ENCODE measurements at places on chromosomes 11 and 22.
A peak's percentile ranks its signal among the peaks of the same experiment; 100 is the strongest.

DNA sequence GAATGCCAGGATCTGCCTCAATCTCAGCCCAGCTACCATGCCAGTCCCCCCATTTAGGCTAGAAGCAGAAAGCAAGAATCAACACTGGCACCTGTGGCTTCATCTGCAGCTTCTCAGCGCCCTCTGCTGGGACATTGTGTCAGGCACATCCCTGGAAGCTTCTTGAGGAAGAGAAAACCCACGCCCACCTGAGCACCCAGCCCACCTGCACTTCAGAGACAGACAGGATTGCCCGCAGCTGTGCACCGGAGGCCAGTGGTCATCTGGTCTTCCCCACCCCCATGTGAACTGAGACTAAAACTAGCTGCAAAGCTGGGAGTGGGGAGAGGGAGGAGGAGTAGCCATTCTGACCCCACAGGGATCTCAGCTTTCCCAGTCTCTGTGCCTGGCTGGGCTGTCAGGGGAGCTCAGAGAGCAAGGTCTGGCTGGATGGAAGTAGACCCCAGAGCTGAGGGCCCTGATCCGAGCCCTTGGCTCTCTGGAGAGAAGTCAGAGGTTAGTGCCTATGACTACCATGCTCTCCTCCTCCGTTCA, 66.8 kb downstream of the FEZ1 start:
- no peaks in the 10 kb centered on the region for H3K36me3 ChIP-seq
- peak; percentile 44 for DNase-seq
- no peak overlapping the region for H3K27ac ChIP-seq
- no peaks in the 10 kb centered on the region for H3K27me3 ChIP-seq

DNA sequence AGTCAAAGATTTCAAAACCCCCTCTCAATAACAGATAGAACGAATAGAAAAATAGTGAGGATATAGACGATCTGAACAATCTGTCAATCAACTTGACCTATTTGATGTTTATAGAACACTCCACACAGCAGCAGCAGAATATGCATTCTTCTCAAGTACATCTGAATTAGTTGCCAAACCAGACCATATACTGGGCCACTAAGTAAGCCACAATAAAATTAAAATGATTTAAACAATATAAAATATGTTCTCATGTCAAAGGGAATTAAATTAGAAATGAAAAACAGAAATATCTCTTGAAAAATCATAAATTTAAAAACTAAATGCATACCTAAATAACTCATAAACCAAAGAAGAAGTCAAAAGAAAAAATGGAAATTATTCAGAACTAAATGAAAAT, 229.2 kb downstream of the SBF2 start:
- H3K27me3 ChIP-seq = no peaks in the 10 kb centered on the region
- H3K4me1 ChIP-seq = no peaks in the 10 kb centered on the region
- DNase-seq = no peak
- no peak overlapping the region for H3K4me3 ChIP-seq
- no peak overlapping the region for H3K27ac ChIP-seq

DNA sequence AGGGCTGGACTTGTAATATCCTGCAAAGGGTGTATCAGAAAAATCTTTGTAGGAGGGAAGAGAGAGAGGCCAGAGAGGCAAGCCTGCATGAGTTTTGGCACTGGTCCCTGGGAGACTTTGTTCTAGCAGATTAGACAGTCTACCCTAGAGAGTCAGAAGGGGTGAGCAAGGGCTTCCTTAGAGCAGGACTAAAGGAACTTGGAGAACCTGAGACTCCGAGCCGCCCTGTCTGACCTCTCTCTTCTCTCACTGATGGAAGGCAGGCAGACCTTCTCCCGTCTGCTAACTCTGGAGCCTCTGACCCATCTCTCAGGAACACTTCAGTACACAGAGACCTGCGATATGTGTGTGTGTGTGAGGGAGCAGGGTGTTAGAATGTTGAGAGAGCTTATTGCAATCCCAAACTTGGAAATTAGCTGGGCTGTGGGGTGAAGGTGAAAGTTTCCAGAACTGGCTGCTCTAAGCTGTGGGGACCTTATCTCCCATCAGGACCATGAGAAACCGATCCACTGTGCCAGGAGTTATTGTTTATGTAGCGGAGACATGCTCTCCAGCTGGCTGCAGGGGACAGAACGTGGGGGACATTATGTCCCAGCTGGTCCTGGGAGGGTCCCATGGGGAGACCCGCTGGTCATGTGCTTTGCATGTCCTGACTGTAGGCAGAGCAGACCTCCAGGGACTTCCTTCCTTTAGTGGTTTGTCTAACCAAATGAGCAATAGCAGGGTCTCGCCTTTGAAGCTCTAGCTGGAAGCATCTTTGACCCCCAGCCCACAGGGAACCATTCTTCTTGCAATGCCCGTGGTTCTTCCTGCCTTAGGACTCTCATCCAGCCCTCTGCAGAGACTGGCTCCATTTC, 51.1 kb downstream of the TIMP3 start:
- peak overlapping the region; percentile 76 for H3K27ac ChIP-seq
- no peak overlapping the region for H3K4me3 ChIP-seq
- H3K36me3 ChIP-seq = no peaks in the 10 kb centered on the region
- H3K27me3 ChIP-seq = no peaks in the 10 kb centered on the region

GRCh38 chr11:11430431-11430830, 77.4 kb upstream of the CSNK2A3 start:
- H3K4me3 ChIP-seq = no peak overlapping the region
- no peaks in the 10 kb centered on the region for H3K36me3 ChIP-seq
- no peaks in the 10 kb centered on the region for H3K4me1 ChIP-seq
- DNase-seq = no peak

DNA sequence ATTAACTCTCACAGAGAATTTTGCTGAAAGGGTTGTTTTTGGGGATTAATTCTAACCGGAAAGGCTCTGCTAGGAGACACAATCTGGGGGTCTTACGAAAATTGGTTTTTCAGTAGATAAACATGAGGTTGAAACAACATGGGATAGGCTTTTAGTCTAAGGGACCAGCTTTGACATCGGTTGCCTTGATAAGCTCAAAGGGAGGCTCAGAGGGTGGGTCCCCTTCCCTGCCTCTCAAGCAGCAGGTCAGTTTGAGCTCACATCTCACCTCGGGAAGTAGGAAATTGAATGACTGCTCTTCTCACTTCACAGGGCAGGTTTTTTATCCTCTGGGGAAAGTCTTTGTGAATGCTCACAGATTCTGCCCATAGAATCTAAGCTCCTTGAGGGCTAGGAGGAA, 70.2 kb upstream of the KIRREL3 start:
- H3K4me3 ChIP-seq = no peak overlapping the region
- no peak overlapping the region for H3K27ac ChIP-seq

- H3K36me3 ChIP-seq = no peaks in the 10 kb centered on the region
- no peak overlapping the region for H3K4me3 ChIP-seq
- H3K27me3 ChIP-seq = no peaks in the 10 kb centered on the region
- no peaks in the 10 kb centered on the region for H3K4me1 ChIP-seq
Measured at GRCh38 chr11:110000031-110000502, 93.1 kb upstream of the ZC3H12C start.

- H3K4me3 ChIP-seq = no peak overlapping the region
- H3K4me1 ChIP-seq = no peaks in the 10 kb centered on the region
- no peak for DNase-seq
Measured at GRCh38 chr22:23000657-23001347, 69.5 kb upstream of the GNAZ start.

DNA sequence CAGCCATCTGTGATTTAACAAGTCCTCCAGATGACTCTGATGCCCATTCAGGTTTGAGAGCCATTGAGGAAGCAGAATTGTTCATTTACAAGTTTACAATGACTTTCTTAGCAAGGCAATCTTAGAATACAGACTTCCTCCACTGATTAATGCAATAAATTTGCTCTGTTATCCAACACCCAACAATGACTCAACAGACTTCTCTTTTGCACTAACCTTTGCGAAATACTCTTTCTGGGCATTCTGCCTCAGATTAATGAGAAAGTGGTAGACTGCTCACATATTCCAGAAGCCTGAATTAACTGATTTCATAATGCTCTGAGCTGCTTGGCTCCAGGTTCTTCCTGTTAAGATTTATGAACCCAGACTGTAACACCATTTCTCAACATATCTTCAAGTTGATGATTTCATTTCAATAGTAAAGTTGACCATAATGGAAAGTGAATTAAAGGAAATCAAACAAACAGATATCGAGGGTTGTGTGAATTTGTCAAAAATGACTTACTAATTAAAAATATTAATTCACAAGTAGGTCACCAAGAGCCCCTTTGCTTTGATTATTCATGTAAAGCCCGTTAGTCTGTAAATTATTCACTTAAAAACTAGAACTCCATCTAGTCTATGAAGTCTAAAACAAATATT, 70.5 kb upstream of the BLID start:
- H3K4me3 ChIP-seq = no peak overlapping the region
- H3K36me3 ChIP-seq = no peaks in the 10 kb centered on the region
- no peak for DNase-seq
- H3K4me1 ChIP-seq = no peaks in the 10 kb centered on the region
- no peaks in the 10 kb centered on the region for H3K27me3 ChIP-seq

GRCh38 chr11:24093375-24093774, 403.5 kb upstream of the LUZP2 start:
- no peaks in the 10 kb centered on the region for H3K27me3 ChIP-seq
- no peaks in the 10 kb centered on the region for H3K36me3 ChIP-seq
- DNase-seq = no peak
- H3K4me3 ChIP-seq = no peak overlapping the region

DNA sequence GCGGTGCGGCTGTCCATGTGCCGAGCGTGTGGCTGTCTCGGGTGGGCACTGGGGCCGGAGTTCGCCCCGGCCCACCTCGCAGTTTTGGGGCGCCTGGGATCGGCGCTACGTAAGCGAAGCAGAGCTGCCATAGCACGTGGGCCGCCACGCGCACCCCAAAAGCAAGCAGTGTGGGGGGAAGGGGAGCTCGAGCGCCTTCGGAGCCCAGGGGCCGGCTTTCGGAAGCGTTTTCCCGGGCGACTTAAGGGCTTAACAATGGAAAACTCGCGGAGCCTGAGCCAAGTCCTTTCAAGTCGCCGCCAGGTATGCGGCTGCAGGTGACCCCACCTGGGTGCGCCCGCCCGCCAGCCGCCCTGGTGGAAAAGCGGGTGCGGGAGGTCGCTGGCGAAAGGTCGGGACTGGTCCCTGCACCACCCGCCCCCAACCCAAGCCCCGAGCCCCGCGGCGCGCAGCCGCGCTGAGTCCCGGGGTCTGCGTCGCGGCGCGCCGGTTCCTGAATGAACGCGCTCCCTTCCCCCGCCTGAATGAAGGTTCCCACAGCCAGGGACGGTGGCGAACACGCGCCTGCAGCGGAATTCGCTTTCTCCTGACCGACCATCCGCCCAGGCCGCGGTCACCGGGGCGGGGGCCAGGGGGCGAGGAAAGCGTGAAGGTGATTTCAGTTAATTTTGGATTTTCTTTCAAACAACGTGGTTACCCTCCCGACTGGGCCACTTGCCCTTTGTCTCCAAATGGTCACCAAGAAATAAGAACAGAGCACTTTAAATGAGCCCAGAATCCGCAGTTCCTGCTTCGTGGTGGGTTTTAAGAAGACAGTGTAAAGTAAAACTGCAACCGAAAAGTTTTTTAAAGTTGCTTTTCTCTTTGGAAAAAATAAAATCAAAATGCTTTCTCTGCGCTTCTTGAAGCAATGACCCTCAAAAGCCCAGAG, 2.8 kb upstream of the CCND1 start:
- no peaks in the 10 kb centered on the region for H3K36me3 ChIP-seq
- no peak for DNase-seq
- H3K27me3 ChIP-seq = peaks cover 38% of the 10 kb centered on the region
- H3K4me1 ChIP-seq = peaks cover 48% of the 10 kb centered on the region
- H3K27ac ChIP-seq = no peak overlapping the region

- DNase-seq = no peak
- H3K27ac ChIP-seq = no peak overlapping the region
- no peaks in the 10 kb centered on the region for H3K27me3 ChIP-seq
- no peaks in the 10 kb centered on the region for H3K4me1 ChIP-seq
- no peak overlapping the region for H3K4me3 ChIP-seq
Measured at GRCh38 chr11:63775191-63775590, 6.6 kb upstream of the ZFTA start.

GRCh38 chr22:24156141-24156912, 25.0 kb upstream of the SUSD2 start:
- peak overlapping the region; percentile 87 for H3K27ac ChIP-seq
- H3K36me3 ChIP-seq = no peaks in the 10 kb centered on the region
- H3K4me3 ChIP-seq = peak overlapping the region; percentile 50
- H3K27me3 ChIP-seq = no peaks in the 10 kb centered on the region
- no peak for DNase-seq

- no peak overlapping the region for H3K27ac ChIP-seq
- no peak for DNase-seq
- no peaks in the 10 kb centered on the region for H3K36me3 ChIP-seq
- H3K4me3 ChIP-seq = no peak overlapping the region
Measured at GRCh38 chr11:32939046-32939445, 46.4 kb downstream of the QSER1 start.

DNA sequence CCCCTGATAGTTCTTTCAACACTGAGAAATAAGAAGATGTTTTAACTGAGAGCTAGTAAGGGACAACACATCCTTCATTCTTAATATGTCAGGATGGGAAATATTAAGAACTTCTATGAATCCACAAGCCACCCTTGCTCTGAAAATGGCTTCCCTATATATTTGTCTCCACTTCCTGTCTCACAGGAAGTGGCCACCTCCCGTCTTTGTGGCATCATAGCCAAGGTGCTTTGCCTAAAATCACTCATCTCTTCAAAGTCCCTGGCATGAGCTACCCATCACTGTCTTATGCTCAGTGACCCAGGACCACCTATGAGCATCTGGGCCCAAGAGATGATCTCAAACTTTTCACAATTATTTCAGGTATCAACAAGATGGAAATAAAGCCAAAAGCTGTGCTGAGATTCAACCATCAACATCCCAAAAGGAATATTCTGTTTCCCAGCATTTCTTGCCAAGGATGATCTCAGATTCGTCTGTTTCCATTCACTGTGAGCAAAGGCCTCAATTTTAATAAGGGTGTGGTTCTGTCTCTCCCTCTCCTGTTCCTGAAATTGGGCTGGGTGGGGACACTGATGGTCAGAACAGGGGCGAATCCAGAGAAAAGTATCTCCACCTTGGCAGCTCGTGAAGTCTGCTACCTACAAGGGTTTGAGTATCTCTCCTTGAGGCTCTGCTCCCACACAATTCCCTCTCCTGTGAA, 493.9 kb downstream of the MN1 start:
- no peaks in the 10 kb centered on the region for H3K36me3 ChIP-seq
- DNase-seq = no peak
- H3K27me3 ChIP-seq = no peaks in the 10 kb centered on the region
- peak overlapping the region; percentile 28 for H3K27ac ChIP-seq

DNA sequence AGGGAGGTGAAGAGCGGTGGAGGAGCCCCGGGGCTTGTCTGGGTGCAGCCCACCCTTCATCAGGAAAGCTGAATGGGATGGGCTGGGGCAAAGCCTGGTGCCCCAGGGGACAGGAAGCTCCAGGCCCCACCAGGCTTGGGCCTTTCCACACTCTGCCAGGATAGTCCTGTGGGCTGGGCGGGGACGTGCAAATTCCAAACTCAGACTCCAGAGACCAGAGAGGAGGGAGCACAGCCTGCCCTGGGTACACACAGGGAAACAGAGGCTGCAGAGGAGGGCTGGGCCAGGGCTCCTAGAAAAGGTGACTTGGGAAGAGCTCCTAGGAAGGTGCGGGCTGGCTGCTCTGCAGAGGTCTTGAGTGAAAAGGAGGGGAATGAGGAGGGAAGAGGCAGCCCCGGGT, 124.7 kb downstream of the MED15 start:
- no peaks in the 10 kb centered on the region for H3K27me3 ChIP-seq
- no peak overlapping the region for H3K4me3 ChIP-seq
- no peaks in the 10 kb centered on the region for H3K36me3 ChIP-seq
- no peak for DNase-seq
- H3K27ac ChIP-seq = no peak overlapping the region
